ENCODE measurements at places on chromosomes 16 and 17.

GRCh38 chr16:53090591-53091411 is 36.0 kb downstream of the CHD9 start:
- DNase-seq = peak; percentile 98

GRCh38 chr16:46745617-46746016 is 2.5 kb downstream of the MYLK3 start:
- no peak for DNase-seq

GRCh38 chr17:79465011-79465680 is 145.7 kb downstream of the RBFOX3 start:
- no peak for DNase-seq

DNA sequence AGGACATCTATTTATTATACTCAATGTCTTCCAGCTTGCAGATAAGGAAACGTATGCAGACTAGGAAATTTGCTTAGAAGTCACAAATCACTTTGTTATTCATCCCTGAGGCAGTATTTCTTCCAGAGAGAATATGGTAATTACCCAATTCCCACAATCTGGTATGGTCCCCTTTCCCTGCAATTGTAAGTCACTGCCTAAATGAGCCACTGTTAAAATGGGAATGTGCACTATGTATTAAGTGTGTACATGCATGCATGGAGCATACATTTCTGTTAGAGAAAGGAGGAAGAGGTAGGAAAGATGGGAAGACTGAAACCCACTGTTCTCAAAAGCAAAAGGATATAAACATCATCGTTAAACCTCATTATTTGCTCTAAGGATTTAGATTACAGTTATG is 10.0 kb downstream of the NUFIP2 start:
- DNase-seq = no peak

- DNase-seq = no peak
Observed at GRCh38 chr16:2002406-2003230, 7.0 kb downstream of the ZNF598 start.

GRCh38 chr16:13907431-13907830 is 12.5 kb upstream of the ERCC4 start:
- DNase-seq = no peak

GRCh38 chr16:88610080-88610479 is 28.3 kb upstream of the IL17C start:
- no peak for DNase-seq
